ENCODE measurements at places on chromosomes 3 and 15.
A peak's percentile ranks its signal among the peaks of the same experiment; 100 is the strongest.

GRCh38 chr3:172546628-172547214, 23.5 kb upstream of the TNFSF10 start:
- DNase-seq, result no peak

DNA sequence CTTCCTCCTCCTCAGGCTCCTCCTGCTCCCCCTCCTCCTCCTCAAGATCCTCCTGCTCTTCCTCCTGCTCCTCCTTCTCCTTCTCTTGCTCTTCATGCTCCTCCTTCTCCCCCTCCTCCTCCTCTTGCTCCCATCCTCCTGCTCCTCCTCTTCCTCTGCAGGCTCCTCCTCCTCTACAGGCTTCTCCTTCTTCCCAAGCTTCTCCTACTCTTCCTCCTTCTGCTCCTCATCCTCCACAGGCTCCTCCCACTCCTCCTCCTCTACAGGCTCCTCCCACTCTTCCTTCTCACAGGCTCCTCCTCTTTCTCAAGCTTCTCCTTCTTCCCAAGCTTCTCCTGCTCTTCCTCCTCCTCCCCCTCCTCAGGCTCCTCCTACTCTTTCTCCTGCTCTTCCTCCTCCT, 47.7 kb downstream of the WNT7A start:
- DNase-seq, result no peak

GRCh38 chr15:41922353-41922752, 28.5 kb upstream of the SPTBN5 start:
- no peak for DNase-seq

DNA sequence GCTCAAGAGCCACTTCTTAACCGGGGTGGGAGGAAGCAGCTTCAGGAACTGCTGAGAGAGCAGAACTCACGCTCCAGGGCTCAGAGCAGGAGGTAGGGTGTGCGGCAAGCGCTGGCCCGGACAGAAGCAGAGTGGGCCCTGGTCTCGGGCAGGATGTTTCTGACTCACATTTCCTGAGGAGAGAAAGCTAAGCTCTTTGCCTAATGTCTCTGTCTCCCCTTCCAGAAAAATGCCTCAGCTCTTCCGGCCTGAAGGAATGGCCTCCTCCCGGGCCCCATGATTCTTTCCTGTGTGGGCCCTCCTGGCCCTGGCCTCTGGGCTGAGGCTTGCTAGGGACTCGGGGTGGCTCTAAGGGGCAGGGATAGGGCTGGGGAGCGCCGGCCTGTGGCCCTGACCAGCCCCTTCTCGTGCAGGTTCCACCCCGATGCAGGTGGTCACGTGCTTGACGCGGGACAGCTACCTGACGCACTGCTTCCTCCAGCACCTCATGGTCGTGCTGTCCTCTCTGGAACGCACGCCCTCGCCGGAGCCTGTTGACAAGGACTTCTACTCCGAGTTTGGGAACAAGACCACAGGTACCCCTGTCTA, 4.1 kb upstream of the STAB1 start:
- DNase-seq, result no peak

DNA sequence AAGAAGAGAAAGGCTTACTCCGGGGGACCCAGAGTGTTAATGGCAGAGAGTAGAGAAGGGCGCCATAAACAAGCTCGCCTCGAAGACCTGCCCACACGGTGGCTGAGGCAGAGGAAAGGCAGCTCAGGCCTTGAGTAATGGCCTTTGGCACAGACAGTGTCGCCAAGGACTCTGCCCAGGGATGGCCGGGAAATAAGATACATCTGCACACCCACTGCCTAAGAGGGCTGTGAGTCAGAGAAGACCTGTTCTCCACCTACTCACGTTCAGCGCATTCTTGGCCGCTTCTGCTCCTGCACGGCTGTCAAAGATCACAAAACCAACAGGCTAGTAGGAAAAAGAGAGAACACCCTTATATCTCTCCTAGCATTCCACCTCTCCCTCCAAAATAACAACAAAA, 26.2 kb downstream of the RBPMS2 start:
- DNase-seq, result no peak

GRCh38 chr3:170002231-170002630, 35.6 kb upstream of the GPR160 start:
- no peak for DNase-seq

GRCh38 chr3:107024551-107025026, 352.6 kb upstream of the CCDC54 start:
- no peak for DNase-seq

GRCh38 chr3:17009826-17010225, 125.1 kb downstream of the PLCL2 start:
- no peak for DNase-seq

DNA sequence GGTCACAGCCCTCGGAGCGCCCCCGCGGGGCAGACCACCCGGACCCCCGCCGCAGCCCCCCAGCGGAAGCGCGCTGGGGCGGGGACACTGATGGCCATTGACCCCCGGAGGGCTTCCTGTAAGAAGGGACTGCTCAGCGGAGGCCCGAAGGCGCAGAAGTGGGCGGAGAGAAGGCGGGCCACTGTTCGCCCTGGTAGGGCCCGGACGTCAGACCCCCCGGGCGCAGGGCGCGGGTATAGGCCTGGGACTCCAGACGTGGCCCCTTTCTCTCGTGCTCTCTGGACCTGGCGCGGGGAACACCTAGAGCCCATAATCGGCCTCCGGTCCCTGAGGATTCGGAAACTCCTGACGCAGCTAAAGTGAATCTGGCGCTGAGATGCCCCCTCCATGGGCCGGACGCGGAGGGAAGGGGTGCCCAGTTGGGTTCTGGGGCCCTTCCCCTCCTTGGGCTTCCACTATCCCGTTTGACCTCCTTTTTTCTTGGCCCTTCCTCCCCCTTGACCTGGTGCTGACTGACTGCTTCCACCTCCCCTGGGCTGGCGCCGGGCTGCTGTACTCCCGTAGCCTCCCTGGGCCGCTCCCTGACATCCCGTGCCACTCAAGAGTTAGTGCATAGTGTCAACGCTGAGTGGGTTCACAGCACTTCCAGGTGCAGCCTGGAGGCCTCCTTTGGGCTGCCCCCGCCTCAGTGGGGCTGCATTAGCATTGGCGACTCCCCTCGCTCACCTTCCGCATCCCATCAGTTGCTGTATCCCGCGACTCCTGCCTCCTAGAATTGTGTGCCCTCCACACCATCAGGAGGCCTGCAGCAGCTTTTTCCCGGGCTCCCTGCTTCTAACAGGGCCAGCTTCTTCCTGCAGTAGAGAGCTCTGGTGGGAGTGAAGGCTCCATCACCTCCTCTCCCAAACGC, 694 bp downstream of the ABTB1 start:
- DNase-seq, result peak; percentile 51

DNA sequence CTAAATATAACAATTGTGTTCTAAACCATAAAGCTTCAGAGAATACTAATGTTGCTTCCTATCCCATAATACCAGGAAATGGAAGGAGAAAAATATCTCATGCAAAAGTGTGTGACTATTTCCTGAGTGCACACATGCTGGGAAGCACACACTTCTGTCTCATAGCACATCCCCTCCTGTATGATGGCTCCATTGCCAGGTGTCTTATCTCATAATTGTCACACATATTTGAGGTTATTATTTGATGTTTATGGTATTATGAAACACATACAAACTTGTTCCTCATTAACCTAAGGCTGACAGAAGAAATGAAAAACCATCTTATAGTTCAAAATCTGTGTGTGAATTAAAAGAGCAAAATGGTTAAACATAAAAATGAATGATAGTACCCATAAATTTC, 65.4 kb downstream of the SERP1 start:
- no peak for DNase-seq

GRCh38 chr3:18443665-18444594, 18.8 kb upstream of the SATB1 start:
- no peak for DNase-seq

DNA sequence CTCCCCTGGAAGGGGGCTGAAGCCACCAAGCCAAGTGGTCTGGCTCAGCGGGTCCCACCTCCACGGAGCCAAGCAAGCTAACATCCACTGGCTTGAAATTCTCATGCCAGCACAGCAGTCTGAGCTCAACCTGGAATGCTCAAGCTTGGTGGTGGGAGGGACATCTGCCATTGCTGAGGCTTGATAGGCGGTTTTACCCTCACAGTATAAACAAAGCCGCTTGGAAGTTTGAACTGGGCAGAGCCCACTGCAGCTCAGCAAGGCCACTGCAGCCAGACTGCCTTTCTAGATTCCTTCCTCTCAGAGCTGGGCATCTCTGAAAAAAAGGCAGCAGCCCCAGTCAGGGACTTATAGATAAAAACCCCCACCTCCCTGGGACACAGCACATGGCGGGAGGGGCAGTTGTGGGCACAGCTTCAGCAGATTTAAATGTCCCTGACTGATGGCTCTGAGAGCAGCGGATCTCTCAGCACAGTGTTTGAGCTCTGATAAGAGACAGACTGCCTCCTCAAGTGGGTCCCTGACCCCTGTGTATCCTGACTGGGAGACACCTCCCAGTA, 23.2 kb upstream of the IGSF10 start:
- no peak for DNase-seq

DNA sequence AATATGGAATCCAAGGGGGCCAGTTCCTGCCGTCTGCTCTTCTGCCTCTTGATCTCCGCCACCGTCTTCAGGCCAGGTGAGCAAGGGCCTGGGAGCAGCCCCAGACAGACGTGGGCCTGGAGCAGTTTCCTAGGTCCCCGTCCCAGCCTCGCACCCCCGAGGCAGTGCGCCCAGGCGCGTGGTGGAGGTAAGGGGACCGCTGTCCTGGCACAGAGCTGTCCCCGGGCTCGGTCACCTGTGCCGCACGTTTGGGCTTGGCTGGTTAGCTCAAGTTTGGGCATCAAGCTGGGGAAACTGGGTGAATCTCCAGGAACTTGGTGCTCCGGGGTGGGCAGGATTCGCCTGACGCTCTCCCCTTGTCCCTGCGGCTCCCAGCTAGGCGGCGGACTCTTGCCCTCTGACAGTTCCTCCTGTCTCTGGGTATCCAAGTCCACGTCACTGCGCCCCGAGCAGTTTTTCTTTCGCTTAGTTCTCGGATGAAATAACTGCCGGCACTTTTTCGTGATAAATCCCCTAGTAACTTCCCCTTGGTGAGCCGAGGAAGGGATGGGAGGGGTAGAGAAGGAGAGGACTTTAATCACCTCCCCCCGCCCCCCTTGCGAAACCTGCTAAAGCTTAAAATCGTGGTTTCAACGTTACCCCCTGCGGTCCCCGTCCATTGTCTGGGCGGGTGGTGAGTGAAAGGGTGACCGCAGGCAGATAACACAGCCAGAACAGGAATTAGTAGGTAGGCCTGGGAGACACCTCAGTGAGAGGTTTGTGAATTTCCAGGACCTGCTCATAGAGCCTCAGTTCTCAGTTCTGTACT, 901 bp downstream of the ALCAM start:
- DNase-seq, result peak; percentile 54
